Stimulated activated CD8-positive, alpha-beta memory T cell treated with anti-CD3 and anti-CD28 coated beads, Interleukin-12 subunit alpha, Interleukin-12 subunit beta, amount 100 ng/mL, for 1 hour (primary cell): ENCODE measurements at places on chromosomes 7 and 10.

GRCh38 chr7:16431646-16432424 is 10.5 kb upstream of the CRPPA start:
- DNase-seq = no peak

GRCh38 chr10:3812141-3812540 is 27.1 kb upstream of the KLF6 start:
- DNase-seq = no peak

DNA sequence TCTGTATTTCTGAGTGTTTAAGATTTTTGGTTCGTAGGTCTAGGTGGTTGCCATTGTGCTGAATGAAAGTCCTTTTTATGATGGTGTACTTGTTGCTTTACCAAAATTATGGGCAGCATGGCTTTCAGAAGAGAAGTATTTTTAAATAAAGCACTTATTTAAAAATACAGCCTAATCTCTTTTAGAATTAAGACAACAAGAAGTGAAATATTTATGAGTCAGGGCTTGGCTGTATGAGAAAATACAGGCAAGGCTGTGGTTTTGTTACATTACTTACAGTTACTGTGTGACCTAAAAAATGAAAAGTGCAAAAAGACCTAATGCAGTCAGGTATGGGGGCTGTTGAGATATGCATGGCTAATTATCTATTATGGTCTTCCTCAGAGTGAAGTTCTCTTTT is 185.2 kb upstream of the PPP1R3A start:
- DNase-seq = no peak

- DNase-seq = no peak
These were observed 79.9 kb downstream of the HYCC1 start for GRCh38 chr7:22934023-22934422.

GRCh38 chr7:480531-481218 is 39.0 kb downstream of the PDGFA start:
- DNase-seq = no peak

DNA sequence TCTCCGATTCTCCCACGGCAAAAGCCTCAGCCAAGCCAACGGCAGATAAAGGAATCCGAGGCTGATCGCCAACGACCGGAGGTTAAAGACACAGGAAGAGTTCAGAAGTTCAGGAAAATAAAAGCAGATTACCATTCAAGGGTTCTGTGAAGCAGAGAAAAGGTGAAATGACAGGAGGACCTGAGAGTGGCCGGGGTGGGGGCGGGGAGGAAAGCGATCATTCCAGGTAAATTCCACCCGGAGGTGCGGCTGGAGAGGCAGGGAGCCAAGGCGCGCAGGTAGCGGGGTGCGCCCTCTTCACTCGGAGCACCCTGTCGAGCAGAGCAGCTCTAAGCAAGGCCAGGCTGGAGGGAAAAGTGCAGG is 35.3 kb upstream of the SEPHS1 start:
- no peak for DNase-seq

DNA sequence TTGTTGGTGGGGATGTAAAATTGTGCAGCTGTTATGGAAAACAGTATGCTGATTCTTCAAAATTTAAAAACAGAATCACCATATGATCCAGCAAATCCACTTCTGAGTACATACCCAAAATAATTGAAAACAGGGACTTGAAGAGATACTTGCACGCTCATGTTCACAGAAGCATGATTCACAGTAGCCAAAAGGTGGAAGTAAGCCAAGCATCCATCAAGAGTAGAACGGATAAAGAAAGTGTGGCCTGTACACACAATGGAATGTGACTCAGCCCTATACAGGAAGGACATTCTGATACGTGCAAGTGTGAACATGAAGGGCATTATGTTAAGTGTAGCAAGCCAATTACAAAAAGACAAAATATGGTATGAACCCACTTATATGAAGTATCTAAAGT is 696.7 kb upstream of the CELF2 start:
- no peak for DNase-seq

- DNase-seq = no peak
These were observed 305.8 kb upstream of the GNAI1 start for GRCh38 chr7:79828866-79829265.

- no peak for DNase-seq
These were observed 22.8 kb upstream of the AGMO start for GRCh38 chr7:15584575-15584974.

GRCh38 chr7:149284343-149284742 is 22.3 kb downstream of the ZNF783 start:
- DNase-seq = peak; percentile 19

- DNase-seq = no peak
These were observed 250.5 kb downstream of the ARHGAP12 start for GRCh38 chr10:31678139-31678536.

- DNase-seq = no peak
These were observed 86.3 kb upstream of the VIPR2 start for GRCh38 chr7:159231017-159231416.

GRCh38 chr7:77944183-77945182 is 145.9 kb downstream of the PHTF2 start:
- DNase-seq = no peak

- DNase-seq = no peak
These were observed 14.0 kb upstream of the UBE3C start for GRCh38 chr7:157124690-157125089.

- no peak for DNase-seq
These were observed 155.1 kb upstream of the FZD8 start for GRCh38 chr10:35797187-35797586.

DNA sequence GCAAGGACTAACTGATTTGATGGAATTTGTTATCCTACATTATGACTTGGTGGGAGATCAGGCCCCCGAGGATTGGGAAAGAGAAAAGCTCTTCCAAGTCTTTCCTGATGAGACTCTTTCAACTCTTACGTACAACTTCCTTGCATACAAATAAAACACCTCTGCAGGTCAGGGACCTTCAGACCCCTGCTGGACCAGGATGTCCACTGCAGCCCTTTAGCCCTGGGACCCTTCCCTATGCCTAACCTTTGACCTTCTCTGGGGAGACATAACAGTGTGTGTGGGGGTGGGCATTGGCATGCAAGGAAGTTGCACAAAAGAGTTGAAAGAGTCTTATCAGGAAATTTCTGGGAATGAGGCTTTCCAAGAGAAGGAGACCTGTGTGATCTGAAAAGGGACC is 859.4 kb downstream of the TYW1 start:
- no peak for DNase-seq

DNA sequence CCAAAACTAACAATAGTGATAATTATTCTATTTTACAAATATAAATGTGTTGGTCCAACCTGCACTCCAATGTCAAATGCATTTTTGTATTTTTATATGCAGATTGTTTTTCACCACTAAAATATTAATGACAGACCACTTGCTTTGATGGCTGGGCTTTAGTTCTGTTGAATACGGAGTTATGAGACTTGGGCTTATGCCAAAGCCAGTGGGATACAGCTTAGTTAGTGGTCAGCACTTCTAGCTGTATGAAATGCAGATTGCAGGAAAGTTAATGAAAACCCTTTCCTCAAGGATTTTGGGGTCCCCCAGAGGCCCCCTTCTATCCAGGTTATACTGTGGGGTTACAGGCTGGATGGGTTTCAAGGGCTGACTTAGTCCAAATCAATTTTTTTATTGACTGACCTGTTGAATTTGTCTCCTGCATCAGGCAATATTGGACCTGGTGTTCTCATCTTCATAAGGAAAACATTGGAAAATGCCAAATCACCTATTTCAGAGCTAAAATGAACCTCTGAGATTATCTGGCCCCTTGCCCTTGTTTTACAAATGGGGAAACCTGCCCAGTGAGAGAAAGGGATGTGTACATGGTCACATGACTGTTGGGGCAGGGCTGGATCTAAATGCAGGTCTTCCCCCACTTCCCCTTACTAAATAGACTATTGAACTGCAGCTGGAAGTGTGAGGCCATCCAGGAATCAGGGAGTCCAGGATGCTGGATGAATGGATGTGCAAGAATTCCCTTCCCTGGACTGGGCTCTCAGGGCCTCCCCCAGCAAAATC is 1085.3 kb downstream of the KCNMA1 start:
- DNase-seq = no peak

DNA sequence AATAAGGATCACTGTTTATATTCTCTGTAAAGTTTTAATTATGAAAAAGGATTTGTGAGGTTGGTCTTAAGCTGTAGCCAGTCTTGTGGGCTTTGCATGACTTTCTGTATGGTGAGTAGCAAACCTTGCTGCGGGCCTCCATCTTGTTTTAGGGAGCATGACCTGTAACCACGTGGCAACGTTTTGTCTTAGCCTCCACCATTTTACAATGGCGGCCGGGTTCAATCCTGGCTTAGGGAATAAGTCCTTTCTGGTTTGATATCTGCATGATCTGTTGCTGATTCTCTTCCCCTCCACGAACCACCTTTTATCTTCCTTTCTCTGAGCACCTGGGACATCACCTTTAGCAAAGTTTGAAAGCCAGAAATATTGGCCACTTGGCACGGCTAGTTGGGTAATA is 32.5 kb upstream of the OPTN start:
- DNase-seq = no peak

GRCh38 chr10:19003341-19003740 is 45.3 kb upstream of the MALRD1 start:
- no peak for DNase-seq

DNA sequence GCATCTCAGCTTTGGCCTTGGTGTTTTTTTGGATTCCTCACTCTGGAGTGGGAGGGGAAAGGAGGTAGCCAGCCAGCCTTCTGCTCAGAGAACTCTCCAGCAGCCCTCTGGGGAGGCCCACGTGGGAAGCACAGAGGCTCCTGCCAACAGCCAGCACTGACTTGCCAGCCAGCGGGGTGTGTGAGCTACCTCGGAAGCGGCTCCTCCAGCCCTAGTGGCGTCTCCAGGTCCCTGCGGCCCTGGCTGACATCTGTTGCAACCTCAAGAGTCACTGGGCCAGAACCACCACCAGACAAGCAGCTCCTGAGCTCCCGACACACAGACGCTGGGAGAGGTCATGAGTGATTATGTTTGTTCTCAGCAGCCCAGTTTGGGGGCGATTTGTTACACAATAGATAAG is 180.2 kb upstream of the FZD8 start:
- no peak for DNase-seq

GRCh38 chr7:108232076-108232475 is 101.9 kb upstream of the LAMB4 start:
- DNase-seq = no peak

GRCh38 chr7:167090-167855 is 25.1 kb upstream of the FAM20C start:
- no peak for DNase-seq

DNA sequence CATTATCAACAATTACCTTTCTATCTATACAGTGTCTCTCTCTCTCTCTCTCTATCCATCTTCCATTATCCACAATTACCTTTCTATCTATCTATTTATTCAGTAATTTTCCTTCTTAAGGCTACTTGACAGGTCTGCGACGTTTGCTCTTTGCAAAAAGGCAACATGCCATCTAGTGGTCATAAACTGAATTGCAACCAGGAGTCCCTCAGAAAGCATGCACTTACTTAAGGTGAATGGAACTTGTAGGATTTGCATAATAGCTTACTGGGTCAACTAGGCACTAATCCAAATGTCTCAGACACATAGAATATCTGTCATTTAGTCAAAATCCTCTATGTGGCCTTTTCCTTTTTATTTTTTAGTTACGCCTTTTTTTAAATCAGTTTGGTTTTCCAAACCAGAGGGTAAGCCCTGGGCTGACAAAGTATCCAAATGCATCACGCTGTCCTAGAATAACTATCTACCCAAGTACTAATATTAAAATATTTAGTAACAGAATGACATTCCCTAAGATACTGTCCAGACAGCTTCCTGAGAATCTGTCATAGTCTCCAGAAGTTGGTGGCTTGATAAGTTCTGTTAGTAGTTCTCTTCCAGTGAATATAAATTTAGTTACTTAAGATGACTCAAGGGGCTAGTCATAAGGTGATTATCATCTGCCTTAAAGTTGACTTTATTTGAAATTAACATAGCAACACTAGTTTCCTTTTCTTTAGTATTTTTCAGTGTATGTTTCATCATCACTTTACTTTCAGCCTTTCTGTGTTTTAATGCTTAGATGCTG is 208.3 kb downstream of the PPP1R3A start:
- peak; percentile 11 for DNase-seq

- DNase-seq = no peak
These were observed 95.0 kb downstream of the PAXIP1 start for GRCh38 chr7:154907651-154908620.

GRCh38 chr10:107809889-107810288 is 645.4 kb upstream of the SORCS1 start:
- no peak for DNase-seq

- DNase-seq = no peak
These were observed 290.3 kb upstream of the VWC2 start for GRCh38 chr7:49483142-49483541.

- DNase-seq = peak; percentile 6
These were observed 9.4 kb downstream of the SH3PXD2A start for GRCh38 chr10:103845972-103846371.

GRCh38 chr7:128302139-128302538 is 41.6 kb downstream of the RBM28 start:
- DNase-seq = no peak

DNA sequence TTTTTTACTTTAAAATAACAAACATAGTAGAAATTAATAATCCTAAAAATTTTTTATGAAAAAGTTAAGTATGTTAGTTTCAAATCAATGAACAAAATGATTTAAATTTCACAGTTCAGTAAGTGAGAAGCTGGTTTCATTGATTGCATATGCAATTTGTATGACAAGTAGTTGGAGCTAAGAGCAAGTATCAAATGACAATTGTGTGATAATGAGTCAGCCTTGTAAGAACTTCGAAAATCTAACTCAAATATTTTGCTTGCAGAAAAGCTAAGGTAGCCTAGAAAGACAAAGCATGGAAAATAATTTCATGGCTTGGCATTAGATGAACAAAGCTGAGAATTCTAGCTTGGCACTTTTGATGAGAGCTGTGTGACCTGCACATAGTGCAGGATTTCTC is 111.5 kb downstream of the HDAC9 start:
- no peak for DNase-seq

GRCh38 chr10:1086787-1087186 is 30.6 kb downstream of the WDR37 start:
- DNase-seq = no peak

- DNase-seq = no peak
These were observed 595 bp upstream of the SUN1 start for GRCh38 chr7:831596-832166.

GRCh38 chr10:69716711-69717560 is 84.8 kb upstream of the COL13A1 start:
- peak; percentile 11 for DNase-seq
